ENCODE measurements at places on chromosomes 2 and 18.

GRCh38 chr18:840023-840408 is 28.0 kb upstream of the YES1 start:
- no peak for DNase-seq

- DNase-seq = no peak
These were observed 318.6 kb upstream of the NT5C1B start for GRCh38 chr2:18907937-18908336.

GRCh38 chr2:31203916-31204315 is 13.4 kb downstream of the CAPN14 start:
- DNase-seq = no peak

GRCh38 chr2:54603357-54603756 is 120.1 kb upstream of the EML6 start:
- no peak for DNase-seq

- no peak for DNase-seq
These were observed 259.9 kb downstream of the EIPR1 start for GRCh38 chr2:3117650-3118216.

DNA sequence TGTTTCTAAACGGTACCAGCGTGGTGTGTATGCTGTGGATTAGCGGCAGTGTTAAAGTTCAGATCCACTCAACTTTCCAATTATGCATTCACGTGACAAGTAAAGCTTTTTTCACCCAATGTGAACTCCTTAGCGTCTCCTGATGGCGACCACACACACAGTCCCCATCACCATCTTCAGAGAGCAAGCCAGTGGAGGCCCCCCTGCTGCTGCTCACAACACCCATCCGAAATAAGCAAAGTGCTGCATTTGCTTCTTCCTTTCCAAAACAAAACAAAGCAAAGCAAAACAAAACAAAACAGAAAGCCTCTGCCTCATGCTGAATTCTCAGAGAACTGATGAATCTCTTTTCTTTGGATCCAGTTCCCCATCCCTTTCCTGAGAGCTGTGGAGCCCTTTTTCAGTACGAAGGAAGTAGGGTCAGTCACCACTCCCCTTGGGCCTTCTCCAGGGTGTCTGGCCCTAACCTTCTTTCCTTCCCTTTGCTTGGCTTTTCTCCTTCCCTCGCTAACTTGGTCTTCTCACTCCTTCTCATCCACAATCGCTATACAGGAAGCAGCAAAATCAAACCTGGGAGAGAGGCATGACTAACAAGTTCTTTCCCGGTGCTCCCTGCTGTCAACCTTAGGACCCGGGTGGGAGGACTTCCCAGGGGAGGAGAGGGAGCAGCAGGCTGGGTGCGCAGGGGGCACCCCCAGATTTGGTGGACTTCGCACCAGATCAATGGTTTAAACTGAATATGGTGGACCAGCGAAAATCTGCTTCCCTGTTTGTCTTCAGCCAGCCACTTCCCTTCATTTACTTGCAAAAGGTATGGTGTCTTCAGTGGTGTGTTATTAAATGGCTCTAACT is 56.0 kb downstream of the NRP2 start:
- no peak for DNase-seq

DNA sequence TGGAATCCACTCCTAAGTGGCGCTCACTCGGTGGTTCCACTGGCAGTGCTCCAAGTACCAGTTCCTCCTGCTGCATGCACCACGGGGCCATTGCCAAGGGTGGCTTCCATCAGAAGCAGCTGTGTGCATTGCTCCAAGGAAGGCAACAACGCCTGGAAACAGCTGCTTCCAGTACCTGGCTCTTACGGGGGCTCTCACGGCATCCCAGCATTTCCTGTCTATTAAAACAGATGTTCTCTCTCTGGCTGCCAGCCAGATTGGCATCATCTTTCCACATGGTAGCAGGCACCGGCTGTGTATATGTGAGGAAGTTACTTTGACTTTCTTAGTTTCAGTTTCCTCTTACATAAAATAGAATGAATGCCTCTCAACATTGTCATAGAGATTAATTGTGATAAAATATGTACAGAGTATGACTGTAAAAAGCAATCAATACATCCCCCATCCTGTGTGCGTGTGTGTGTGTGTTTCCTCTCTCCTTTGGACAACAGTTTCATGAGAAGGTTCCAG is 84.9 kb downstream of the CMPK2 start:
- DNase-seq = no peak

GRCh38 chr2:72115110-72116080 is 32.3 kb downstream of the CYP26B1 start:
- DNase-seq = no peak

DNA sequence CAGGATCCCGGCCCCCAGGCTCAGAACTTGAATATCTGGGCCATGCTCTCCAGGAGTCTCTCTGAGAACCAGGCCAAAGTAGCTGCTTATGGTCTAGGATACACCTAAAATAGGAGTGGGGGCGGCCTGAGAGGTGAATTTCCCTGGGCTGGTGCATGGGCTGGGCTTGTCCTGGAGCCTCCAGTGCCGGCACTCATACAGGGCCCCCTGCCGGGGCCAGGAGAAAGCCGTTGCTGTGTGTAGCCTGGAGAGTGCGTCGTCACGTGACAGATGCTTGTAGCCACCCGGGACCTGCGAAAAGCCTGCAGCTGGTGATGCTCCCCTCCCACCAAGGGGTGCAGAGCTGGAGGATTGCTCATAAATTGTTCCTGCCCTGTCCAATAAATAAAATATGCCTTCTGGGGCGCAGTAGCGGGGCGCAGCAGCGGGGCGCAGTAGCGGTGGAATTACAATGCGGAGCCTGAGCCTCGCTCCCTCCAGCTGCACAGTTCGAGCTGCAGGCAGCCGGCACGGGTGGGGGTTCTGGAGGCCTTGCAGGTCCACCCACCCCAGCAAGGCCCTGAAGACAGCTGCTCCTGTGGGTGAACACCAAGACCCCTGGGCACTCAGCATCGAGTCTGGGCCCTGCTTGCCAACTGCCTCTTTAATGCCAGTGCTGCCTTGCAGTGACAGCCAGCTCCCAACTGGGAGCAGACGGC is 289.9 kb downstream of the NDUFA10 start:
- DNase-seq = no peak

DNA sequence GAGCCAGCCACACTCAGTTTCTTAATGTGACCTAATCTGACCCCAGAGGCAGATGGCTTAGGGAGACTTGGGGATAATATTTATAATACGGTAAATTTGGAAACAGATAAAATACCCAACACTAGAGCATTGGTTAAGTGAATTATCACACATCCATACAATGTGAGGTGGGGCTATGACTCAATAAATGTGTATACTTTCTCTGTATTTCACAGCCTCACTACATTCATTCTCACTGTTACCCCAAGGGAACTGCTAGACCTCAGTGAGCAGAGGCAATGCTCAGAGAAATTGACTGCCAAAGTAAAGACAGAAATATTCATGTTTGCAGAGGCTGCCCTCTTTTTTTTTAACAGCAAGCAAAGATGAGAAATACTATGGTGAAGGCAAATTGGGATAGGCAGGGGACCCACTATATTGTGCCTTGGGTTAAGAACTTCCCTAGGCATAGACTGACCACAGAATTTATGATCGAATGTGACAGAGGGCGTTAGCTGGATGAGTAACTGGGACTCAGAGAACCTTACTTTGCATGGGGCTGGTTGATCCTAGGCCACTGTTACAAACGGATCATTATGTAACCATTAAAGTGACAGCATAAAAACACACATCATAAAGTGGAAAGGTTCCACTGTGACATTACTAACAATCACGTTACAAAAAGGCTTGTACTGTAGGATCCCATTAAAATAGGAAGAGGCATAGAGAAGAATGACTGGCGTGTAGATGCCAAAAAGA is 246.0 kb upstream of the LYPD1 start:
- no peak for DNase-seq

- DNase-seq = no peak
These were observed 440.8 kb upstream of the MYT1L start for GRCh38 chr2:2771721-2772411.

DNA sequence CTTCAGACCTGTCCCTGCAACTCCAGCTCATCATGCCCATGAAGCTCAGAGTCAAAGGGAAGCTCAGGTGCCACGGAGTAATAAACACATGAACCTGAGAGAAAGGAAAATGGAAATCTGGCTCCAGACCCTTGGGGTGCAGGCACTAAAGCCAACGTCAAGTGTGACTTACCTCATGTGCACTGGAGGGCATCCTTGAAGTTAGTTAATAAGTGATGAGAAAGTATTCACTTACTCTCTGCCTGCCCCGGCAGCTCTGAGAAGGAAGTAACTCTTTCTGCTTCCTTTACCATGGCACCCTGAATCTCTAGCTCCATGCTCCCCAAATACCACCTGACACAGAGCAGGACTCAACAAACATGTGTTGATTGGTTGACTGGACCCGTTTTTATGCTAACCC is 21.4 kb upstream of the AGAP1 start:
- no peak for DNase-seq

- DNase-seq = no peak
These were observed 2.5 kb downstream of the TAF4B start for GRCh38 chr18:26228562-26229260.

DNA sequence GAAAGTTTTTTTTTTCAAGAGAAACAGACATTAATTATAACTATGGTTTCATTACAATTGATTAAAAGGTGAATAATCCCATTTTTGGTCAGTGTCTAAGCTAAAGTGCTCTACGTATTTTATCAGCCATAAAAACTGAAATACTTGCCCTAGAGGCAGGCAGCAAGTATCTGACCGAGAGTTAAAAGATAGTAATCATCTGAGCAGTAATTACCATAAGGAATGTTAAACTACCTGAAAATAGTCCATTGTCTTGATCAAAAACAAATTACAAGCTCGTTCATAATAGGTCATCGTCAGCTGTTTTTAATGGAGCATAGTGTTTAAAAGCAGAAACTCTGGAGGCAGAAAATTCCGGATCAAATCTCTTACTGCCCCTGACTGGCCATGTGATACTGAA is 105.7 kb upstream of the ZEB2 start:
- no peak for DNase-seq

DNA sequence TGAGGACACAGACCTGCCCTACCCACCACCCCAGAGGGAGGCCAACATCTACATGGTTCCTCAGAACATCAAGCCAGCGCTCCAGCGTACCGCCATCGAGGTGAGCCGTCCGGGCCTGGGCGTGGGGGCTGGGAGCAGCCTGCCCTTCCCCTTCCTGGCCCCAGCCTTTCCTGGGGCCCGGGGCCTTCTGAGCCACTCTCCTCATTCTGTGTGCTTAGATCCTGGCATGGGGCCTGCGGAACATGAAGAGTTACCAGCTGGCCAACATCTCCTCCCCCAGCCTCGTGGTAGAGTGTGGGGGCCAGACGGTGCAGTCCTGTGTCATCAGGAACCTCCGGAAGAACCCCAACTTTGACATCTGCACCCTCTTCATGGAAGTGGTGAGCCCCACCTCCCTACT is 157.9 kb downstream of the DYSF start:
- DNase-seq = no peak

- DNase-seq = no peak
These were observed 2.7 kb downstream of the ST8SIA5 start for GRCh38 chr18:46754188-46754587.

- DNase-seq = no peak
These were observed 100.7 kb downstream of the NFATC1 start for GRCh38 chr18:79496237-79496977.

- no peak for DNase-seq
These were observed 999.7 kb upstream of the PIK3C3 start for GRCh38 chr18:40955351-40955750.

Measured in T-helper 17 cell (primary cell).